ENCODE measurements at places on chromosomes 1 and 21.

- no peak for DNase-seq
Measured at GRCh38 chr1:166905900-166906299, 29.8 kb upstream of the TADA1 start.

DNA sequence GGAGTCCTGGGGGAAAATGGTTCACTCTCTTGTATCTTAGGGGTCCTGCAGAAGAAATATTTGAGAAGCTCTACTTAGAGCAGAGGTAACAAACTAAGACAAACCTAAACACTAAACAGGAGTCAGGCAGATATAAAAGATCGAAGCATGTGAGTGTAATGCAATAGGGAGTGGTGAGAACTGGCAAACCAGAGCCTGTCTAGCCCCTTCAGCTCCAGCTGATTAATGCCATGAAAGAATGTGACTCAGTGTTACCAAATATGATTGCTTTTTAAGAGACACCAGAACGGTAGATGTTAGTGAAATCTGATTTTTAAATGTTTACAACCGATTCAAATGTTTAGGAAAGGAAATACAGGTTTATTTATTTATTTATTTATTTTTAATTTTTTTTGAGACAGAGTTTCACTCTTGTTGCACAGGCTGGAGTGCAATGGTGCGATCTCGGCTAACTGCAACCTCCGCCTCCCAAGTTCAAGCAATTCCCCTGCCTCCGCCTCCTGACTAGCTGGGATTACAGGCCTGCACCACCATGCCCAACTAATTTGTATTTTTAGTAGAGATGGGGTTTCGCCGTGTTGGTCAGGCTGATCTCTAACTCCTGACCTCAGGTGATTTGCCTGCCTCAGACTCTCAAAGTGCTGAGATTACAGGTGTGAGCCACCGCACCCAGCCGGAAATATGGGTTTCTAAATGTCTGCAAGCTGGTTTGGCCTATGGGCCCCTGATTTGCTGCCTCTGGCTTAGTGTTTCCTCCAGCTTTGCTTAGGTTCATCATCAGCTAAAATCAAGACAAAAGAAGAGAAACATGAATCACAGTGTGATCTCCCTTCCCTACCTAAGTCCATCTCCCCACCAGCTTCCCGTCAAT is 12.2 kb downstream of the TXNIP start:
- DNase-seq: no peak

DNA sequence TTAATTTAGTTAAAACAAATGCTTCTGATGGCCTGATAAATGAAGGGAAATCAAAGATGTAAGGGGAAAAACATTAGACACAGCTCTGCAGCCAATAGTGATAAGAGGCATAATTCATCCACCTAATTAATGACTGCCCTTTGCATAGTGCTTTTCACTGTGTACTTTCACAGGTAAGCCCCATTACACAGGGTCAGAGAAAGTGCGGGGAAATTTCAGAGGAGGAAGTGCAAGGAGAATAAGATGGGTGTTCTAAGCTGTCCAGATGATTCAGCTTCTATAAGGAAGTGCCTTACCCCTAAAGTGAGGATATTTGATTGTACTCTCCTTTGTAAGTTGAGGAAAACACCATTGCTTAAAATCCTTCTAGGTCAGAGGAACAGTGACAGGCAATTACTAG is 88.0 kb downstream of the NR5A2 start:
- no peak for DNase-seq

DNA sequence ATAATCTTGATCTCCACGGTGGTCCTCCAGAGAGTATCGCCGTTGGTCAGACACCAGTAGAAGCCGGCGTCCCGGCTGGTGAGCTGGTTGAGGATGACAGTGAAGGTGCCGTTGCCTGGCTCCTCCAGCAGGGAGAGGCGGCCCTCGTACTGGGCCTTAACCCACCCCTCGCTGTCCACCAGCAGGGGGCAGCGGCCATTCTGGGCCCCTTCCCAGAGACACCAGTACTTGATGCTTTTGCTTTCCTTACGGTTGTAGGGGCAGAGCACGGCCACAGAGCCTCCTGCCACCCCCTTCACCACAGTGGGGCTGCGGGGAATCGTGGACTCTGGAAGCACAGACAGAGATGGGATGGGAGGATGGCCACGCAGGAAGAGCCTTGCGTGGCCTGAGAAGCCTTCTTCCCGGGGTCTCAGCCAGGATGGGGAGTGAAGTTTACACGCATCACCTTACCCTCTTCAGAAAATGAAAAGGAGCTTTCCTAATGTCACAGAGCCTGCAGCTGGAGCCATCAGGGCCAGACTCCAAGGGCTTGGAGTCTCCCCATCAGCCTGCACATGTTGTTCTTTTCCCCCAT is 10.7 kb downstream of the PIGR start:
- DNase-seq: no peak

GRCh38 chr1:156703741-156704140 is 1.6 kb downstream of the CRABP2 start:
- no peak for DNase-seq

GRCh38 chr21:25913479-25913878 is 178.7 kb downstream of the GABPA start:
- DNase-seq: no peak

GRCh38 chr1:231750296-231750695 is 123.7 kb downstream of the DISC1 start:
- DNase-seq: no peak

DNA sequence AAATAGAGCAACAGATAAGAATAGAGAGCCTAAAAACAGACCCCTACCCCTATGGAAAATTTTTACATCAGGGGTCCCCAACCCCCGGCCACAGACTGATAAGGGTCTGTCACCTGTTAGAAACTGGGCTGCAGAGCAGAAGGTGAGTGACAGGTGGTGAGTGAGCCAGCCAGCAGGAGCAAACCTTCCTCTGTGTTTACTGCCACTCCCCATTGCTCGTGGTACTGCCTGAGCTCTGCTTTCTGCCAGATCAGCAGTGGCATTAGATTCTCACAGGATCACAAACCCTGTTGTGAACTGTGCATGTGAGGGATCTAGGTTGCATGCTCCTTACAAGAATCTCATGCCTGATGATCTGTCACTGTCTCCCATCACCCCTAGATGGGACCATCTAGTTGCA is 174.1 kb downstream of the FOXD2 start:
- no peak for DNase-seq
